ENCODE measurements at places on chromosomes 1 and 21.

- no peak for DNase-seq
Measured at GRCh38 chr1:39613250-39613649, 26.2 kb downstream of the HEYL start.

DNA sequence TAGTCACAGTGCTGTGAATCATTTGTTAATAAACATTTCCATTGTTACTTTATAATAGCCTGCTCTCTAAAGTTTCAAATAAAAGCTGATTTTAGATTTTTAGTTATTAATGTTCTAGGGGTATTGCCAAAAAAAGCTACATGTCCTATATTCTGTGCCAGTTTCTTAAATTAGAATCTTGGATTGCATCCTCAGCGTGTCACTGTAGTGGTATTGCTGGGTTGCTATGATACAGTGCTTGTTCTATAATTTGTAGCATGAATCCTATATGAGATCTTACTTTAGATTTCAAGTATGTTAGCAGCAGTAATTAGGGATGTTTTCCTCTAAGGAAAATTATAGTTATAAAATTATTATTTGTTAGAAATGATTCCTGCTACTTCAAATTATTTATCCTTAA, 16.4 kb downstream of the PPP2R5A start:
- DNase-seq = no peak

GRCh38 chr1:167955915-167956314, 19.0 kb upstream of the MPC2 start:
- no peak for DNase-seq

DNA sequence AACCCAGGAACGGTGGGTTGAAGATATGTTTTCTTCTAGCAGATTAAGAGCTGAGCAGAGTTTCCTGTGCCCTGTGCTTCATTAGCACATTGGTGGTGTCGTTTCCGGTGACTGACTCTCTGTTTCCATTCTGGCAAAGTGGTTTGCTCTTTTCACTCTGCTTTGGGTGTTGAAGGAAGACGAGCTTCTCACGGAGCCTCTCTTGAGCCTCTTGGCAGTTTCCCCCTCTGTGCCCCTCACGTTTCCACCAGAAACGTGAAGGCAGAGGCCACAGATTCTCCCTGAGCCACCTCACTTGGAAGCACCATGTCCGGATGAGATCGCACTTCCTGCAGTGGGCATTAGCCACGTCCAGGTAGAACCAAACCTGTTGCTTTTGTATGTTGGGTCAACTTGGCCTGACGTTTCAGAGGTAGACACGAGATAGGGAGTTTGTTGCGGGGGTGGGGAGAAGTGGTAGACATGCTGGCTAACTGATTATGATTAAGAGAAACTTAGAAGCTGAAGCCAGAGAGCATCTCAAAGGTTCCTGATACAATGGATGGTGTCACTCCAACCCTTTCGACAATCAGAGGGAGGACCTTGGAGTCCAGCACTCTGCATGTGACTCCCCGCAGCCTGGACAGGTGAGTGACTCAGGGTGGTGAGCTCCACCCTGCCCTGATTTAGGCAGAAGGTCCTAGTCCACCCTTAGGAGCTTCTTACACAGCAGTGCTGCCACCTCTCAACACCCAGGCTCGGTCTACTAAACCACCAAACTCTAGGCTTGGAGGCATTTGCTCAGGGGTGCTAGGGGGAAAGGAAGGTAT, at the start of gene LAX1:
TSS of gene LAX1 (plus strand) at position 155 of the 809 bp plus-strand sequence. CDS start at position 538, 383 bp downstream.
- peak; percentile 87 for DNase-seq

GRCh38 chr1:175209493-175209921, 16.9 kb upstream of the KIAA0040 start:
- DNase-seq = no peak
